ENCODE measurements at places on chromosomes 5 and 9. TPM values are rescaled to one million over a fixed set of nuclear protein-coding genes. Genes with fewer than 3 reads are reported as not detected.
A peak's percentile ranks its signal among the peaks of the same experiment; 100 is the strongest.

- no peak for DNase-seq
These were observed 134.1 kb downstream of the LURAP1L start for GRCh38 chr9:12908895-12909294.

- no peak for DNase-seq
These were observed 40.4 kb upstream of the HSPB3 start for GRCh38 chr5:54415147-54415546.

Gene FAM120A
- polyA plus RNA-seq, result 58.6 TPM

DNA sequence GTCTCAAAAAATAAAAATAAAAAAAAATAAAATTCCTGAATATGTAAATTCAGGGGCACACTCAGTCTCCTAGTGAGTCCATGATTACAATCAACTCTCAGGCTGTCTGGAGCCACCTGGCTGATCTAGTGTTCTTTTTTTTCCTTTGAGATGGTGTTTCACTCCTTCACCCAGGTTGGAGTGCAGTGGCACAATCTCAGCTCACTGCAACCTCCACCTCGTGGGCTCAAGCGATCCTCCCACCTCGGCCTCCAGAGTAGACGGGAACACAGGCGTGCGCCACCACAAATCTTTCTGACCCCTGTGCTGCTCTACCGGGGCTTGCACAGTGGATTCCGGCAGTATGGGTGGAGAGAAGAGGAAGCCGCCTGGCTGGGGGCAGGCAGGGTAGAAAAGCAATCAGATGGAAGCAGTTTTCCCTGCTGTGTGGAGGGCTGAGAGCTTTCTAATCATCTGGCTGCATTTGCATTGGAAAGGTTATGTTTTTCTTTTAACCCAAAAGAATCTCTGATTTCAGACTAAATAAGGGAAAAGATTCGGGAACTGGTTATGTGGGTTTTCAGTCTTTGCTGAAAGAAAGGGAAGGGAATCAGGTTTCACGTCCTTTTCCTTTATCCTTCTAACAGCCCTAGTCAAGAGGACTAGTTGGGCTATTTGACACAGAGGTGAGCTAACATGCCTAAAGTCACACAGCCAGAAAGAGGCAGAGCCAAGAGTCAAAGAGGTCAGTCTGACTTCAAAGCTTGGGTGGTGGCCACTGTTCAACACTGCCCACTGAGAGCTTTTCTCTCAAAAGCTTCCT is 26.3 kb upstream of the CORO2A start:
- DNase-seq, result no peak

DNA sequence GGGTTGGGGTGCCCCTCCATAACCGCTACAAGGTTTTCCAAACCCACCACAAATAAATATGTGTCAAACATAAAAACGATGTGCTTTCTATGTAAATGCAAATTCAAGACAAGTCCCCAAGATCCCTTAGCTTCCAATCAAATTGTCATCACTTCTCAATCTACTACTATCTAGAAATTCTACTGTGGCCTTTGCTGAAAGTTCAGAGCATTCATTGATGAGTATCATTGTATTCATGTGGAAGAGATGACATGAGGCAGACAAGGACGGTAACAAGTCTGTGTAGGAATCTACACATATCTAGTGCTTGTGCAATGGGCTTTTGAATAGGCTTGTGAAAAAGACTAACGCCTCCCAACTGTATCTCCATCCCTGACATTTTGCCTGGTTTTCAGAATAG is 524.6 kb downstream of the PDE4D start:
- no peak for DNase-seq

Gene MYMK
- not detected for polyA plus RNA-seq

- DNase-seq, result no peak
These were observed 27.5 kb downstream of the GADD45G start for GRCh38 chr9:89632192-89632733.

DNA sequence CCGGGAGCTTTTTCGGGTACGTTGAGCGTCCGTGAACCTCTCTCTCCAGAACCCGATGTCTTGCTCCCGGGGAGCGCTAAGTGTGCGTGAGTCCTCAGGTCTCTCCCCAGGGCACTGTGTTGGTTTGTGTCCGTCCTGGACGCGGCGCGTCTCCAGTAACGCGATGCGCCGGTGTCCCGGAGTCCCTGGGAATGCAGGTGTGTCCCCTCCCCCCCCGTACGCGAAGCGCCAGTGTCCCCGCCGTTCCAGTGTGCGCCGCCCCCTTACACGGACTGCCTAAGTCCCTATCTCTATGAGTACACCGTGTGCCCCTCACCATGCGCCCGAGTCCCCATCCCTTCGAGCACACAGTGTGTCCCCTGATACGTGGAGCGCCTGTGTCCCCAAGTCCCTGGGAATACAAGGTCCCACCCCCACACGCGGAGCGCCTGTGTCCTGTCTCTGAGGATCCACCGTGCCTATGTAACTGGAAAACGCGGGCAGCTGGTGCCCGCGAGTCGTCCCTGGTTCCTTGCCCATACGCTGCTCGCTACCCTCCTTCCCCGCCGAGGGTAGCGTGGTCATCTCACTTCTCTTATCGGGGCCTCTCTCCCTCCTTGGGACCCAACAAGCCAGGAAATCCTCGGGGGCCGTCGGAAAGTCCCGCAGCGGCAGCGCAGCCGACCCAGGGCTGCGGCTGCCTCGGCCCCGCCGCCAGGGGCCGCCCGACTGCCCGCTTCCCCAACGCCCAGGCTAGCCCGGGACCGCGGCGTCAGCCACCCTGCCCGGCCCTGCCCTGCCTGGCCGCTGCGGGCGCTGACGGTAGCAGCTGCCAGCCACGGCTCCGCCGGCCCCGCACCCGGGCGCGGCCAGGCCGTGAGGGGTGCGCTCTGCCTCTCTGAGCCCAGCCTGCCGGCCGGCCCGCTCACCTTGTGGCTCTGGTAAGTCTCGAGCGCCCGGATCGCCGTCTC is 709 bp downstream of the ELL2 start:
- DNase-seq, result peak; percentile 89

Gene SCGB3A2
- not detected for polyA plus RNA-seq
